ENCODE measurements at places on chromosomes 1 and 21.

- no peak for DNase-seq
Measured at GRCh38 chr1:157230500-157230899, 92.3 kb upstream of the ETV3 start.

DNA sequence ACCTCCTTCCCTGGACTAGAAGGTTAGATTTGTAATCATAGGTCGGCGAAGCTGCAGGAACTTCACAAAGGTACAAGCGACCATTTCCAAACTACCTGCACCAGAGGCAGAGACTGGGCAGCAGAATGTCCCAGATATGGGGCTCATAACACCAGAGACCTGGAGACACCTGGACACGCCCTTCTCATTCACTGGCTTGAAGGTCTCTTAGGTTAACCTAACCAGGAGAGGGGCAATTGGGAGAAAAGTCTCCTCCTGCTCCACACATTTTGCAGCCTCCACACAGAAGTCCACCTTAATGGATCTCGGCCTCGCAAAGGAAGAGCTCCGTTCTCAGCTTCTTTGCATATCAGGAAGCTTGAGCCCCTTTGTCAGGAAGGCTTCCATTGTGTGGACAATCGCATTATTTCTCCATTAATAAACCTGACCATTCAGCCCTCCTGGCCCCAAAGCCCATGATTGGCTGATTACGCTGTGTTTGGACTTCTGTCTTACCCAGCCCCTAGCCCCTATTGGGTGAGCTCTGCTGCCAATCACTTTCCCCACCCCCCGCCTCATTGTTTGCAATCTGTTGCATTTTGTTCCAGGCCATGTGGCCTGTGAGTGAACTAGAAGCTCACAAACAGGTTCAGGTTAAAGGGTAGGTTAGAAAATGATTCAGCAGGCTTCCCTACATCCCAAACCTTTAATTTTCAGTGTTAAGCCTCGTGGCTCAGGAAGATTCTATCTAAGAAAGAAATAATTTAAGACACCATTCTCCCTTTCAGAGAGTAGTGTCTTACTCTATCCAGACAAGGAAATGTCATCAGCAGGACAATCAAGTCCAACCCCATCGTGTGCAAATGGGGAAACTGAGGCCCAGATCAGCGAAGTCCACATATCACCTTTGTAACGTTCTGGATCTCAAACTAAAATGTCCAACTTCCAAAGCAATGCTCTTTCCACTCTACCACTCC lies 2.8 kb downstream of the MYCL start:
- DNase-seq = peak; percentile 72

- DNase-seq = no peak
Measured at GRCh38 chr1:21509351-21510112, at the start of gene ALPL. Gene ALPL, plus strand, starts transcription at chr1:21509423. Its CDS starts 44,659 bp downstream, at chr1:21554082.

GRCh38 chr1:37946703-37947360 lies at the start of gene INPP5B:
Gene INPP5B, minus strand, starts transcription at chr1:37947053. Its CDS starts 745 bp downstream, at chr1:37946308.
- peak; percentile 91 for DNase-seq

GRCh38 chr1:217138799-217139466 lies 415.7 kb upstream of the ESRRG start:
- no peak for DNase-seq

DNA sequence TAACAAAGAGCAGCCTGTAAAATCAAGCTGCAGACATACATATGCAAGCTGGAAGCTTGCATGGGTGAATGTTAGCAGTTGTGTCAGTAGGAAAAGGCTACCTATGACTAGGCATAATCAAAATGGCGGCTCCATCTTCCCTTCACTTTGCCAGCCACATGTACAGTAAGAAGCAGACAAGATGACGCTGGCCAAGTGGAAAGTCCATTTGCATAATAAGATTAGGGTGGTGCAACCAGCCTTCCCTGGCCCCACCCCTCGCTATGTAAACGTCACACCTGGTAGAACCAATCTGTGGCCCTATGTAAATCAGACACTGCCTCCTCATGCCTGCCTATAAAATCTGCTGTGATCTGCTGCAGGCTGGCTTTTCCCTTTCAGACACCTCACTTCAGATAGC lies 171.9 kb upstream of the USP25 start:
- no peak for DNase-seq

GRCh38 chr1:10082785-10083479 lies 50.2 kb downstream of the UBE4B start:
- DNase-seq = no peak

GRCh38 chr1:182755632-182756031 lies 33.9 kb upstream of the NPL start:
- no peak for DNase-seq

DNA sequence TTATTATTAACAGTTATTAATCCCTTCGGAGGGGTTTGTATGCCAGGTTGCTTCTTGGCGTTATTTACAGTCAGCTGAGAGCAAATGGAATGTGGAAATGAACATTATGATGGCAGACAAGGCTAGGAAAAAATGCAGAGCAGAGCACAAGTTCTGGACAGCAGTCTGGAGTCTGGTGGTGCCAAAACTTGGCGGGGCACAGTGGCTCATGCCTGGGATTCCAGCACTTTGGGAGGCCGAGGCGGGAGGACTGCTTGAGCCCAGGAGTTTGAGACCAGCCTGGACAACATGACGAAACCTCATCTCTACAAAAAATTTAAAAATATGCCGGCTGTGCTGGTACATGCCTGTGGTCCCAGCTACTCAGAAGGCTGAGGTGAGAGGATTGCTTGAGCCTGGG lies 67.6 kb downstream of the CDC7 start:
- DNase-seq = no peak

GRCh38 chr1:201739492-201740085 lies 89.4 kb upstream of the IPO9 start:
- peak; percentile 86 for DNase-seq

DNA sequence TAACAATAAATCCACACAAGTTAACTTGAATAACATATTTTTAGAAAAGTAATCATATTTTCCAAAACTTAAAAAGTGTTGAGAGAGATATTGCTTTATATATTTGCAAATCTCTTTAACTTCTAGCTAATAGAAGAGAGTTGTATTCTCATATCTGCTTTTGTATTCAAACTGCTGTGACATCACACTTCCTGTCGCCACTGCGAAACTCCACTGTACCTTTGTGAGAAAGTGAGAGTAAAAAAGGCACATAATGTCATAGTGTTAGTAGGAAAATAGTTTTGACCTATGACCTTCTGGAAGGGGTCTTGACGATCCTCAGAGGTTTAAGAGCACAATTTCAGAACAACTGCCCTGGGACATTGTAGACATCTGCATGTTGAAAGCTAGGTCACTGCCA lies 21.6 kb downstream of the AK5 start:
- DNase-seq = no peak

- DNase-seq = no peak
Measured at GRCh38 chr1:33971913-33972312, 108.0 kb downstream of the HMGB4 start.

DNA sequence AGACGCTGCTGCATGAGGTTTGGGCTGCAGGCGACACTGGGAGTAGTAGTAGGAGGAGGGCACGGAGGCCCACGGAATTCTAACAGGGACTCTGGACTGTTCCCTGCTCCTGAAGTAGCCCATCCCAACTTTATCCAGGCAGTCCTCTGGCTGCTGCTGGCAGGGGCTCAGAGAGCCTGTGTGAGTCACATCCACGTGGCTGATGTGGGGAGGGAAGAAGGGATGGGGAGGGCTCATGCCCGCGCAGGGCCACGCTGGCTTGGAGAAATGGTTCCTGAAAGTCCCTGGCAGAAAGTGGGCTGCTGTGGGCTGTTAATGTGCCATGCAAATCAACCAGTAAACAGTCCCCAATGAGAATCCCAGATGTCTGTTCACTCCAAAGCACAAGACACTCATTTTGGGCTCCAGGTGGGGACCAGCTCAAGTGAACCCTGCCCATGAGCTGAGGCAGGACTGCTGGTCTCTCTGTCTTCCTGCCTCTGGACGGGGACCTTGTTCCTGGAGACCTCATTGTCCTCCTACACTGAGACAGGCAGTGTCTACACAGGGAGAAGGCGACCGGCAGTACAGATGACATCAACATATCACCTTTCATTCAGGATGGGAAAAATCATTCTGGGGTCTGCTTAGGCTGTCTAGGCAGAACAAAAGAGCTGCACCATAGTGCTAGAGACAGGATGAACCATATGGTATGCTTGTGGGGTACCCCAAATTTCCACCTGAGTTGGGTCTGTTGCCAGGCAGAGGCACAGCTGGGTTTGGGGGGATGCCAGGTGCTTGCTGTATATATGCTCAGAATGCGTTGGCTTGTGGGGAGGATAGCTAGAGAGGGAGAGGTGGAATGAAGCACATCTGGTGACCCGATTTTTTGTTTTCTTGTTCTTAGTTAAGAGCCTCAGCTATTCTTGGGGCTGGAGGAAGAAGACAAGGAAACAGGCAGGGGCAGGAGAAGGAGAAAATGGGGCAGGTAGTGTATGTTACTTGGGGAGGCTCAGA lies 57.9 kb upstream of the FMOD start:
- peak; percentile 73 for DNase-seq

GRCh38 chr1:11784993-11785769 lies 20.6 kb downstream of the MTHFR start:
- DNase-seq = peak; percentile 79

DNA sequence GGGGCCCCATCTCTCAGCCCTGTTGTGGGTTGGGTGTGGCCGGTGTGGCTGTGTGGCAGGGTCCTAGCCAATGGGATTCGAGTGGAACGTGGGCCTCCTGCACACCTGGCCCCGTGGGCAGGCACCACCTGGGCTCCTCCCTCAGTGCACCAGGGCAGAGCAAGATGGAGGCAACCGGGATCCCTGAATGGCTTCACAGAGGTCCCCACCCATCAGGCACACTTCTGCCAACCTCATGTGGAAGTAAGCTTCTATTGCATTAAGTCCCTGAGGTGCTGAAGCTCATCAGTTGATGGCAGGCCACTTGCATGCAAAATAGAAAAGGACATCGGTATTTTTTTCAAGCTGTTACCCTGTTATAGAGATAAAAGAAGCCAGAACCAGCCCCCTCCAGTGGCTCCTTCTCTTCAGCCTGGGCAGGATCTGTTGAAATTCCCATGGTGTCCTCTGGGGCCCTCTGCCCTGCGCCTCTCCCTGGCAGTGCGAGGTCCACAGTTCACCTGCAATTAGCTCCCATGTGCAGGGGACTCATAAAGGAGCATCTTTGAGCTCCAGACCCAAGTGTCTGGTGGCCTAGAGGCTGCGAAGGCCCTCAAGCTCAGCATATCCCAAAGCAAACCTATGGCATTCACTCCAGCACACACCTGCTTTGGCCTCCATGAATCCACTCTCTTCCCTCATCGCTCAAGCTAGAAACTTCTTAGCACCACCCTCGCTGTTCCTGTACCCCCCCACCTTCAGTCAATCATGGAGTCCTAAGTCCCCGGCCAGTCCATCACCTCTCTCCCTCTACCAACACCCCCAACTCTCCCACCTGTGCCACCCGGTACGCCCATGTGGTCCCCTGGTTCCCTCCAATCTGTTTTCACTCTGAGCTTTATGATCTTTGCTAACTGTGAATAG lies 2.1 kb upstream of the SLC45A1 start:
- peak; percentile 47 for DNase-seq

DNA sequence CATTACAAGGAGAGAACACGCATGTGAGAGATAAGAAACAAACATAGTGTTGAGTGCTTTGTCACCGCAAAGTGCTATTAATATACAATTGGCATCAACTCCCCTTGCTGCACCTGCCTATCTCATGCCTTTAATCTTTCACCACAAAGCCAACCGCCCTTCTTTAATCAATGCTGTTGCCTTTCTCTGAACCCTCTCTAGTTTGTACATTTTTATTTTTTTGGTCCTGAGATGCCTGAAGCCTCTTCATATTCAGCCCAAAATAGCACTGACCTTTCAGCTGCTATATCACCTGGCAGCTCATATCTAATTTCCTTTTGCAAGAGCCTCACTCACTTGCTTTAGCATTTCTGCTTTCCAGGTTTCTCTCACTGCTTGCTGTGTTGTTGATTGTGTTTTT lies 504.7 kb downstream of the NUF2 start:
- no peak for DNase-seq

- peak; percentile 46 for DNase-seq
Measured at GRCh38 chr1:40421431-40422384, 28.6 kb upstream of the ZFP69B start.

- DNase-seq = peak; percentile 31
Measured at GRCh38 chr21:38954588-38955004, 148.9 kb downstream of the ETS2 start.

GRCh38 chr1:38030596-38031512 lies 15.7 kb downstream of the POU3F1 start:
- no peak for DNase-seq

DNA sequence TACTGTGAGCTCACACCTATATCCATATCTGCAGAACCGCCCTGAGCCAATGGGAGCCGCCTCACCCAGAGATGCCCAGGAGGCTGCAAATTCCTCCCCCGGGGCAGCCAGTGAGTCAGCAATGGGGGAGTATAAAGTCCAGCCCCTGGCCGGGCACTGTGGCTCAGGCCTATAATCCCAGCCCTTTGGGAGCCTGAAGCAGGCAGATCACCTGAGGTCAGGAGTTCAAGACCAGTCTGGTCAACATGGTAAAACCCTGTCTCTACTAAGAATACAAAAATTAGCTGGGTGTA lies 5.0 kb upstream of the CLCNKB start:
- DNase-seq = peak; percentile 58

GRCh38 chr1:119682141-119682540 lies 29.6 kb upstream of the PHGDH start:
- DNase-seq = no peak

DNA sequence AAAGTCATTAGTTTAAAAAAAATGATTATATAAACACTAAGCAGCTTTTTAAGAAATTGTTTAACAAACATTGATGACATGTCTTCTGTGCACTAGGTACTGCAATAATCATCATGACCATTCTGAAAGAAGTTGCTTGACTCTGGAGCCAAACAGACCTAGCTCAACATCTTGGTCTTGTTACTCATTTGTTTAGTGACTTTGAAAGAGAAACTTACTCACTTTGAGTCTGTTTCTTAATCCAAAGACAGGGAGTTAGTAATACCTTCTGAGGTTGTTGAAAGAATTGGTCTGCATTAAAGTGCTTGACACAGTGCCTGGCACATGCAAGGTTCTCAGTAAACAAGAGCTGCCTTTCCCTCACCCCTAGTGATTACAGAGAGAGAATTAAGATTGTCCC lies 84.4 kb downstream of the SGIP1 start:
- no peak for DNase-seq

GRCh38 chr1:15640667-15641066 lies 23.4 kb downstream of the DDI2 start:
- DNase-seq = no peak

- peak; percentile 40 for DNase-seq
Measured at GRCh38 chr1:209349363-209350308, 233.9 kb upstream of the CAMK1G start.

DNA sequence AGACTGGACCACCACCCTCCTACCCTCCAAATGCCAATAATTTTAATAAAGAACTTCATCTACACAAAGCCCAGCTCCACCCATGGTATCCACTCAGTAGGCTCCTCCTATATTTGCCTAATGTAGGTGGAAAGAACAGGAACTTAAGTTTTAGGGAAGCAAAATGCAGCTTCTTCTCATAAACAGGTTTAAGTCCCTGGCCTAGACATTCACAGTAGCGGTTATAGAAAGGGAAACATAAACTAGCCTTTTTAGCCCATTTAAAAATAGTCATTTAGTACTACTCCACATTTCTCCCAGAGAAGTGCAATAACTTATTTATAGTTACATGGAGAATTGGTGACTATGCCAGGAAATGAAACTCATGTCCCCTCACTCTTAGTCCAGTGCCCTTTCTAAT lies 56.6 kb upstream of the CPLANE2 start:
- DNase-seq = no peak

Data from hepatocyte (in vitro differentiated cells).